ENCODE measurements at places on chromosomes 16 and 17. TPM values are rescaled to one million over a fixed set of nuclear protein-coding genes. Genes with fewer than 3 reads are reported as not detected.

The EPX gene
- total RNA-seq, result not detected

GRCh38 chr16:4646773-4647643, 22.4 kb downstream of the MGRN1 start:
- no peak for DNase-seq

The AATK gene
- total RNA-seq, result 0.46 TPM

GRCh38 chr16:69784586-69784985, 22.5 kb downstream of the WWP2 start:
- DNase-seq, result no peak

DNA sequence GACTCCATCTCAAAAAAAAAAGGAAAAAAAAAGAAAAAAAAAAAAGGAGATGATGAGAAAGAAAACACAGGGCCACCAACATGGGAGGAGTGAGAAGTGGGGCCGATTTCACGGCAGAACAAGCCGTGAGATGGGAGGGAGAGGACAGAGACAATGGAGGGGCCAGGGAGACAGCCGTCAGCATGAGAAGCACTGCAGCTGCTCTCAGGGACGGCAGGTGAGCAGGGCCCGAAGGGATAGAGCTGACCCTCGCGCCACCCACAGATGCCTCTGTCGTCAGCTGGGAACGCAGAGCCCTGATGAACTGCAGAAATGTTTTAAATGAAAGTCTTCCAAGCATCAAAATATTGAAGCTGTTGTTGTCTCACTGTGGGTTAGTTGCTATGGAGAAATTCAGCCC, 20.3 kb downstream of the PITPNM3 start:
- no peak for DNase-seq

The HAGH gene
- total RNA-seq, result 45.9 TPM

- no peak for DNase-seq
These were observed 18.0 kb downstream of the MYLK3 start for GRCh38 chr16:46730126-46730525.

- DNase-seq, result no peak
These were observed 37.4 kb downstream of the STH start for GRCh38 chr17:46036491-46036890.

DNA sequence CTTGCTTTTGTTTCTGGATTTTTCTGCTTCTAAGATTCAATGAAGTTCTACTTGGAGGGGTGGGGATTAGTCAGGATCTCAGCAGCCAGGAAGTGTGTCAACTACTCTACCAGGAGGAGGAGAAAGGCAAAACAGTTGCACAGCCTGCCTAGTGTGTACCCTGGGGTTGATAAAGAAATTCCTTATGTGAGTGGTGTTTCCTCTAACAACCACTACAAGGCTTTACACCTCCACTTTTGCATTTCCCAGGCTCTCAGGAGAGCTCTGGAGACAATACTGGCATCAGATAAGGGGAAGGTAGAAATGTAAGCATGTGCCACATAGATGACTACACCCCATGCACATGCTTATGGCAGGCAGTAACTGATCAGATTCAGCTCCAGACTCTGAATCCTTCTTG, 174.6 kb downstream of the TOX3 start:
- no peak for DNase-seq

The CHST4 gene
- not detected for total RNA-seq

The DNAH2 gene
- total RNA-seq, result not detected

DNA sequence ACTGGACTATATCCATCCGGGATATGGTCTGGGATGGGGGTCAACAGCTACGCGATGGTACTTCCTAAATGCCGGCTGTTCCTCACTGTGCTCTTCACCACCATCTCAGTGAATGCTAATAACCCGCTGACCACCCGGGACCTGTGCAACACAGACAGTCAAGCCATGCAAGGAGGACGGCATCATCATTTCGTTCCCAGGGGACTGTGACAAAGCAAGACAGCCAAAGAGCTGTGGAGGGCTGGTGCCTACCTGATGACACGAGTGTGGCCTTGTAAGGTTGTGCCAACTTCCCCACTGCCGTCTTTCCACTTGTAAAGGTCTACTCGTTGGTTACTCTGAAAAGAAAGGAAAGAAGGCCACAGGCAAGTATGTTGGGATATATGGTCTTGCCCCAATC, 33.7 kb downstream of the WDR59 start:
- no peak for DNase-seq

DNA sequence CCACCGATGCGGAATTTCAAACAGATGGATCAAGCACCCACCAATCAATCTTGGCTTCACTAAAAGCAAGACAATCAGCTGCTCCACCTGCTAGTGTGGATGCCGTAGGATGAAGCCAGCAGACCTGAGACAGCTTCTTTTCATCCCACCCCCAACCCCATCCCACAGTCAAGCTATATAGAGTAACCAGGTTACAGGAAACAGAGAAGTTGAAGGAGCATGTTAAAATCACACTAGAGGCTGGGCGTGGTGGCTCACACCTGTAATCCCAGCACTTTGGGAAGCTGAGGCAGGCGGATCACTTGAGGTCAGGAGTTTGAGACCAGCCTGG, 37.7 kb downstream of the CMTM4 start:
- no peak for DNase-seq

DNA sequence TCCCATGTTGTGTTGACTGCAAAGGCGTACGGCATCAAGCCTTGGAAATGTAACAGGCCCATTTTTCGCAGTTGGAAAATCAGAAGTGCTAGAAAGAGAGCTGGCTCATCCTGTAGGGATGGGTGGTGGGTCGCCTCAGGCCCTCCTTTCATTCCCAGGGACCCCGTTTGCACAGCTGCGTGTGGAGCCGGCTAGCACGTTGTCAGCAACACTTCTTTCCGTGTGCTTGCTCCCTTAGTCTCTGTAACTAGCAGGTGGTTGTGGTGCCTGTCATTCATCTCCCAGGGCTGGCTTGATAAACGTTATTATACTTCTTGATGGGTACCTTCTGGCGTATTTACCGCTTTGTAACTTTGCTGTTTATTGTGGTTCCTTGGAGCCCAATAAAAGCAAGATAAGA, 239.0 kb upstream of the CACNG5 start:
- DNase-seq, result no peak

The CBFA2T3 gene
- 1.0 TPM for total RNA-seq

The NPB gene
- 0.24 TPM for total RNA-seq

The MCRIP2 gene
- total RNA-seq, result 88.2 TPM

The PIMREG gene
- 1.9 TPM for total RNA-seq

DNA sequence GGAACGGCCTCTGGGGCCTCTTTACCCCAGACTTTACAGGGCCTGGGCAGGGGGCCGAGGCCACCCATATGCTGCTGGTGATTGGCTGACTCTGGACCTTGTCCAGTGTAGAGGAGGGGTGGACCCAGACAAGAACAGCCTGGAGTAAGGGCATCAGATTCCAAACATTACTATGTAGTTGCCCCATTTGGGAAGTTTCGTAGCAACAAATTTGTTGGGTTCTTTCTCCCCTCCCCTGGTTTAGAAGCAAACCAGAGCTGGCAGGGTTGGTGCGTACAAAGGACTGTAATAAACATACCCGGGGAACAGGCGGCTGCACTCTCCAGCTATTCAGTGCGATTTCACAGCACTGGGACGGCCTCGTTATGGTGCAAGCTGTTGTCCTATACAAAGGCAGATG, 145.5 kb downstream of the NTN1 start:
- no peak for DNase-seq

DNA sequence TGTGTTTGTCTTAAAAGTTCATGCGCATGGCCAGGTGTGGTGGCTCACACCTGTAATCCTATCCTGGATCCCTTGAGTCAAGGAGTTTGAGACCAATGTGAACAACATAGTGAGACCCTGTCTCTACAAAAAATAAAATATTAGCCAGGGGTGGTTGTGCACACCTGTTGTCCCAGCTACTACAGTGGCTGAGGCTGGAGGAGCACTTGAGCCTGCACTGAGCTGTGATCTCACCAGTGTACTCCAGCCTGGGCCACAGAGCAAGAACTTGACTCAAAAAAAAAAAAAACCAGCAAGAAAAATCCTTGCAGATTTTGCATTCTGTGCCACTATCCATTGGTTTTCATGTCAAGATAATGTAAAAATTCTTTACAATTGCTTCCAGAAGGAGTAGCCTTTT, 8.2 kb downstream of the KSR1 start:
- no peak for DNase-seq

DNA sequence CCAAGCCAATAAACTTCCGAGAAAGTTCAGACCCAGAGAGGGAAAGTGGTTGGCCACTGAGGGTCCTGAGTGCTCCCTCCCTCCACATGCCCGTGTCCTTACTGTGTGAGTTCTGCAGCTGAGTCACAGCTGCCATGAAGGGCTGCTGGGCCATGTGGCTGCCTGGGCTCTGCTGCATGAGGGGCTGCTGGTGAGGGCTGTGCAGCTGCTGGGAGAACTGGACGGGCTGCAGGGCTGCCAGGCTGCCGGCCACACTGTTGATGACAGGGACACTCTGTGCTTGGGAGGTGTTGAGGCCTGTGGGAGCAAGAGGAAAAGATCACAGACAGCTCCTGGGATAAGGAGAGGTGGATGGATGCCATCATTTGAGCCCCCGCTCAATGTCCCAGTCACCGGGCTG, 44.0 kb downstream of the HNF1B start:
- no peak for DNase-seq

- no peak for DNase-seq
These were observed 18.1 kb upstream of the C16orf87 start for GRCh38 chr16:46848768-46849764.

- no peak for DNase-seq
These were observed 35.9 kb downstream of the CBFA2T3 start for GRCh38 chr16:88940862-88941817.

GRCh38 chr16:89482817-89483205, 7.5 kb downstream of the ANKRD11 start:
- no peak for DNase-seq

GRCh38 chr16:23847251-23847650, 11.5 kb downstream of the PRKCB start:
- no peak for DNase-seq

DNA sequence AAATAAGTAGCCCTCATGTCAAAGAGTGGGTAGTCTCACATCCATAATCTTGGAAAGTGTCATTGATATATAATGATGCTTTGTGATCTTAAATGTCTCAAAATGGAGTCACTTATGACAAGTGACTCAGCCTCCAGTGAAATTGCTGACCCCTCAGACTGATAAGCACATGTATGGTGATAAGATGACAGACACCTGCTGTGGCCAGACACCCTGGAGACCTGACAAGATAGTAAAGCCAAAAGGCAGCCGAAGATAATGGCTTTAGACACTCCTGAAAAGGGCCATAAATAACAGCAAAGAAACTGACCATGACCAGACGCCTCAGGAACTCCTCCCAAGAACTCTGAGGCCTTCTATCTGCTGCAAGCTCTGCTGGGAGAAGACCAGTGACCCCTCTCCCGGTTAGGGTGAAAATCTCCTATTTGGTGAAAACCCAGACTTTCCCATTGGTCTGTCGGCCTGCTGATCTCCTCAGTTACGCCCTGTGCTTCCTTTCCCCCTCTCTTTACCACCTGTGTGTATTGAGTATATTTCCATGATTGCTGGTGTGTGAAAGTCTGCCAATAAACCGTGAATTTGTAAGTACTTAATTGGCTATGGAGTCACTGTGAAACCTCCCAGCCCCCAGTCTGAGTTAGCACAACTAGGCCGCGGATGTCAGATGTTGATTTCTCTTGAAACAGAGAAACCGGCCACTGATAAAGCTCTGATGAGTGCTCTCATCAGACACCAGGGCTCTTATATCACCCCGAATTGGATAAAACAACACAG, 226.7 kb upstream of the MYOCD start:
- no peak for DNase-seq

Measured in activated T-cell treated with anti-CD3 and anti-CD28 coated beads, Interleukin-2, amount 50 U/mL, for 4 hours (primary cell).